ENCODE measurements at places on chromosomes 5 and 9.

DNA sequence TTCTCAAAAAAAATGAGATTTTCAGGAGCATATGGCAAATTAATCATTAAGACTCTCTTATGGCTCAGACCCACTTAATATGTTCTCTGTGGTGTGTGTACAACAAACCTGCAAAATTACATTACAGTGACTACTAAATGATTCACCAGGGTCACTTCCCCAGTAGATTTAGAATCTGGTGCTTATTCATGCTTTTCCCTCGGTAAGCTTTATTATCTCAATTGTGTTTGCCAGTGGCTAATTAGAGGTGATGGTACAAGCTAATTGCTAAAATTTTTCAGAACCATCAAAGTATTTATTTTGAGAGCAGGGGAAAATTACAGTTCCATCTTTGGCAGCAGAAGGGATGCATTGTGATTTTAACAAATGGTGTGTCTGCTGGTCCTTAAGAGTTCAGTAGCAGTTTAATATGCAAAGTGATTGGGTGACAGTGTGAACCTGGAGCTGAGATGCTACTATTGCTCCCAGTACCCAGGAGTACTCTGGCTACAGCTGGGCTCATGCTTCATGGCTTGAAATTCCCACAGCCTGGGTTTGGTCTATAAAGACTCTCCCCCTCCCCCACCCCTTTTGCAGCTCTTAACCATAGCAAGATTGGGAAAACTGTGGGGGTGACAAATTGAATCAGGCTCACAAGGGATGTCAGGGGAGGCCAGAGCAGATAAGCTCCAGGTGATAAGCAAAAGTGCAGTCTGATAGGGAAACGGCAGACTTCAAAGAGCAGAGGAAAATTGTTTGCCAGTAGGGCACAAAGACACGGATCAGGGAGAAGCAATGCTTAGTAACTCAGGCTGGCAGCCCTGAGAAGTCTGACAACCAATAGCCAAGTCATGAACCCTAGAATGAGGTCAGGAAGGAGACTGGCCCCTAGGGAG, 92.8 kb upstream of the RAD23B start:
- no peak for DNase-seq

DNA sequence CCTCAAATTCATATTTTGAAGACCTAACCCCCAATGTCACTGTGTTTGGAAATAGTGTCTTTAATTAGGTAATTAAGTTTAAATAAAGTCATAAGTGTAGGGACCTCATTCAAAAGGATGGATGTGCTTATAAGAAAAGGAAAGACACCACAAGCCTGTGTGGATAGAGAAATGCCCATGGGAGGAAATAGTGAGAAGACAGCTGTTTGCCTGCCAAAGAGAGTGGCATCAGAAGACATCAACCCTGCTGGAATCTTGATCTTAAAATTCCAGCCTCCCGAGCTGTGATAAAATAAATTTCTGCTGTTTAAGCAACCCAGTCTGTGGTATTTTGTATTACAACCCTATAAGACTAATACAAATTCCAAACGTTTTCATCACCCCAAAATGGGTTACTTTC, 1867.9 kb upstream of the NUDT12 start:
- no peak for DNase-seq

GRCh38 chr9:125513668-125514413, 193.2 kb downstream of the MAPKAP1 start:
- no peak for DNase-seq

DNA sequence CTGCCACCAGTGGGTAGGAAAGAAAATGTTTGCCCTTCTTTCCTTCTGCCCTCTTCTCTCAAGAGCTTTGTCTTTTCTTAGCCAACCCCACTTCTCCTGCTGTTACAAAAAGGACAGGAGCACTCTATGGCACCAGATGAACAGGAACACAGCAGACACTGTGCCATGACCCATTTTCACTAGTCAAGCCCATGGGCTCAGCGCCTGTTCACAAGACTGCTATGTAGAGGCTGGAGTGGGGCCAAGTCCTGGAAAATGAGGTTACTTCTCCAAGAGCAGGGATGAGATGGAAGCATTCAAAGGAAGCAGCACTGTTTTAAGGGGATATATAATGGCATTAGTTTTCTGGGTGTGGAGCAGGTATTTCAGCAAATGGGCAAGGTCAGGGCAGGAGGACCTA, 46.8 kb upstream of the GRAMD2B start:
- no peak for DNase-seq

DNA sequence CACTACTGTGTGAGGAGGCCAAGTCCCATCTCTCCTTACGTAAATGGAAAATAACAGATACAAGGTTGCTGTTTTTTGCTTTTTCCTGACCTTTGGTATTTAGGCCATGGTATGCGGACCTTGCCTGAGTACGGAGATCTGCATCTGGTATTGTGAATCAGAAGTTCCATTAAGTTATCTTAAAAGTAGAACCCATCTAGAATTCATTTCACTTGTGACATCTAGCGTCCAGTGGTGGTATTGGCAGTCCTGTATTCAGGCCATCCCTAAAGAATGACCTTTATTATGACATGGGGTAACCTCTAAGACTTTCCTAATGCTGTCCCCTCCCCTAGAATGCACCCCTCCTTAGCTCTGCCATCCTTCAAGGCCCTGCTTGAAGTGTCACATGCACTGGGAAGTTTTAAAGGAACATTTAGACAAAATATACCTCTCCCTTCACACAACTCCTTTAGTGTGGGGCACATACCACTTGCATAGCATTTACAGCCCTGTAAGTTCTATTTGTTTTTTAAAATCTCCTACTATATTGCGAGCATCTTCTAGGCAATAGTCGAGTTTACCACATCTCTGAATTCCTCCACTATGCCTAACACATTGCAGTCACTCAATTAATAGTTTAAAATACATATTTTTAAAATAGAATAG, 1.9 kb upstream of the SPDL1 start:
- peak; percentile 21 for DNase-seq

DNA sequence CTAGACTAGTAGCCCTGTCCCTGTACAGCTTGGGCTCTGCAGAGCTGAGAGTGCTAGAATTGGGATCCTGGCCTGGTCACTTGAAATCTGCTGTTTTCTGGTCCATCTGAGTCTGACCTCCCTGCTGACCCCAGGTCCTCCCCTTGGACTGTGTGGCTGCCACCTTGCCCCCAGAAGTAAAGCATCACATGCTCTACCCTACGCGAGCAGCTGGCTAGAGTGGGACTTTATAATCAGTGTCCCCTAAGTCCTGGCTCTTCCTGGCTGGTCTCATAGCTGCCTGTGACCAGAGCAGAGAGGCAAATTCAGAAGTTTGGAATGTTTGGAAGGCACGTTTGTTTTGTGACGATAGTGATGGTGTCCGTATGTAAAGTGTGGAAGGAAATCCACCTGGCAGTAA, 81.0 kb downstream of the ARHGEF28 start:
- no peak for DNase-seq

- no peak for DNase-seq
These were observed 54.2 kb downstream of the KIAA1958 start for GRCh38 chr9:112540800-112541199.

GRCh38 chr5:143870362-143870761, 58.4 kb downstream of the HMHB1 start:
- no peak for DNase-seq

DNA sequence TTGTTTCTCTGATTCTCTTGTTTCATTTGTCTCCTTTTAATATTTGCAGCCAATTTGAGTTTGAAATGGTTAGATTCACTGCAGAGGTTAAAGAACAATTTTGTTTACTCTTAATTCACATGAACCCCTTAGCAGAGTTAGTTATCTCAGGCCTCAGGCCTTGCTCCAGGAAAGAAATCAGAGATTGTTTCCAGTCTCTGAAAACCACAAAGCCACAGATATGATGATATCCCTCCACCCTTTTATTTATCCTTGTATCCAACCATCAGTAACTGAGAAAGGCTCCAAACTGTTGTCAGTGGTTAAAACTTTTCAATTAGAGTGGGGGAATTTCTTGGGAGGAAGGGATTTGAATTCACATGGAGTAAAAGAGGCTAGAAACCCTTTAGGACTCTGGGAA, 406.0 kb upstream of the DMAC1 start:
- no peak for DNase-seq

GRCh38 chr5:139091439-139092156, 106.6 kb downstream of the SIL1 start:
- no peak for DNase-seq

DNA sequence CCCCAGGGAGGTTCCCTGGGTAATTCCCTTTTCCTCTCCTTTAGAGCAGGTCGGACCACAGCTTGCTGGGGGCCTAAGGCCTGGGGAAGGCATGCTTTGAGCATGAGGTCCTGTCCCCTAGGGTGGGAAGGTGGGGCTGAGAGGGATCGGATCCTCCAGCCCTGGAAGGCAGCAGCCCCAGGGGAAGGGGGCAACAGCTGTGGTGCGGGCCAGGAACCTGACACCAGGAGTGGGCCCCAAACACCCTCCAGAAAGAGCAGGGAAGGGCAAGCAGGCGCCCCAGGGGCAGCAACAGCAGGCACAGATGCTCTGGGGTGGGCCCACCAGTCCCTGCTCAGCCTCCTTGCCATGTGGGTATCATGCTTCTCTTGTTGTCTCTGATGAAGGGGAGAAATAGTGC, 3.2 kb upstream of the CORO2A start:
- no peak for DNase-seq

GRCh38 chr9:72039532-72039931, 20.9 kb downstream of the C9orf57 start:
- no peak for DNase-seq

DNA sequence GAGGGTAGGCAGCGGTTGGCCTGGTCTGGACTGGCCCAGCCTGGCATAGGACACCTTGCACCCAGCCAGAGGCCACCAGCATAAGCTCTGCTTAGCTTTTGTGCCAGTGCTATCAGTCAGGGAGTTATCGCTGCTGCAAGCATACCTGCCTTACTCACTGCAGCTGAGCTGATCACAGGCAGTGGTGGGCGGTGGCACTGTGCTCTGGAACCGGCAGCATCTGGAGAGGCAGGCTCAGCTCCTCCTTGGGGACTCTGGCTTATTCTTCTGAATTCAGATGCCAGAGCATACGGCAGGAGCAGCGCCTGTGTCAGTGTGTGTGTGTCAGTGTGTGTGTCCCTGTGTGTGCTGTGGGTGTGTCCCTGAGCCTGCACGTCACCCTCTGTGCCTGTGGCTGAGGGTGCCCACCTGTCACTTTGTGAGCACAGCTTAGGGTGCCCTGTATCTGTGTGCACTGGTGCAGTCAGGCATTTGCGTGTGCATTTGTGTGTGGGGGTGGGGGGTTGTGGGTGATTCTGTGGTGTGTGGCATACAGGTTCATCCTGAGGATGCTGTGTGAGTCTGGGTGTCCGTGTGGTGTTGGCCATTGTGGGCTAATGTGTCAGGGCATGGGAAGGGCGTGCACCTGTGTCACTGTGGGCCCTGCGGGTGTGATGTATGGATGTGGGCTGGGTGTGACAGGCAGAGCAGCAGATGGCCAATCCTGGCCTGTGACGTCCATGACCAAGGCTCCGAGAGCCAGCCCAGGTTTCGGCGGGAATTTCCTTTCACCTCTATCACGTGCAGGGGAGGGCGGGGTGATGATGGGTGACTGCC, 23.5 kb downstream of the LMX1B start:
- no peak for DNase-seq

DNA sequence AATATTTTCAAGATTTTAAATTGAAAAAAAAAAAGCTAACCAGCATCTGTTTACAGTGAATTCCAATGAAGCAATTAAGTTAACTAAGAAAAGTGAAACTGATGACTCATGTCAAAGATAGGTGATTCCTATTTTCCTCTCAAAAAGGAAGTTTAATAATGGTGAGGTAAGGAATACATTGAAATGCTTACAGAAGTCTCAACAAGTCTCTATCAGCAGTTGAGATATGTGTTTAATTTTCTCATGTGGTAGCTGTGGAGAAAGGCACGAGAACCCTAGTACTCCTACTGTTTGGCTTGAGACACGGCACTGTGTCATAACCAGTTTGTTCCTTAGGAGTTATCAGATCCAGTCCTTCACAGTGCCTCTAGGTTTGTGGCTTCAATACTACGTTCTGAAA, 114.5 kb downstream of the SLC25A46 start:
- DNase-seq: no peak

GRCh38 chr5:78506261-78507024, 142.1 kb downstream of the LHFPL2 start:
- DNase-seq: no peak

- DNase-seq: no peak
These were observed 74.2 kb upstream of the ADCY2 start for GRCh38 chr5:7321724-7322123.

GRCh38 chr5:13985731-13986418, 41.4 kb upstream of the DNAH5 start:
- DNase-seq: no peak

DNA sequence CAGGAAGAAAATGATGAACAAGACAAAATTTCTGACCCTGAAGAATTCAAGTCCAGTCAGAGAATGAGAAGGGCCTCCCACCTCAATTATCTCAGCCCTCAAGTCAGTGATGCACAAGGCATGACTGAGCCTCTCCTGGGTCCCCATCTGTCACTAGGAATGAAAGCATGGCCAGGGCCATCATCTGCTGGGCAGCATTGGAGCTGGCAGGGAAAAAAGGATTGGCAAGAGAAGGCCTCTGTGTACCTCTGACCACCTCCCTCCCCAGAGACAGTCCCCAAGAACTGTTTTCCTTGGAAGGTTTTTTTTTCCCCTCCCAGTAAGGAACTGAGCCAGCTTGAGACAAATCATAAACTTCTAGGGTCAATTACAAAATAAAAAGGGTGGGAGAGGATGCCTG, 76.7 kb downstream of the KLHL3 start:
- no peak for DNase-seq

DNA sequence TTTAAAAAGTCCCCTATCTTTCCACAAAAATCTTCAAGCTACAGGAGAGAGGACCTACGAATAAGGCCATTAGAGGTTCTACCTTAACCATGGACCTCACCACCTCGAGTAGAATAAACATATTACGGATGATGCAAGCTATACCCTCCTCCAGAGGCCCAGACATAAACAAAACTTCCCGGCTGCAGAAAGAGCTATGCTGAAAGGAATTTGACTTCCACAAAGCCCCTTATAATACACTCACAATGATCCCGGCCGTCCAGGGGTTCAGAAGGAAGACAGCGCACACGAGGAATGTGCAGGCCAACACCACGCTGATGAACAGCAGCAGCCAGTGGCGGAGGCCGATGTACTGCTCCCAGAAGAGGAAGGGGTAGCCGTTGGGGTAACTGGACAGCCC, 59.0 kb downstream of the PTCH1 start:
- no peak for DNase-seq

- DNase-seq: no peak
These were observed 15.7 kb upstream of the C5orf34 start for GRCh38 chr5:43530648-43531047.

DNA sequence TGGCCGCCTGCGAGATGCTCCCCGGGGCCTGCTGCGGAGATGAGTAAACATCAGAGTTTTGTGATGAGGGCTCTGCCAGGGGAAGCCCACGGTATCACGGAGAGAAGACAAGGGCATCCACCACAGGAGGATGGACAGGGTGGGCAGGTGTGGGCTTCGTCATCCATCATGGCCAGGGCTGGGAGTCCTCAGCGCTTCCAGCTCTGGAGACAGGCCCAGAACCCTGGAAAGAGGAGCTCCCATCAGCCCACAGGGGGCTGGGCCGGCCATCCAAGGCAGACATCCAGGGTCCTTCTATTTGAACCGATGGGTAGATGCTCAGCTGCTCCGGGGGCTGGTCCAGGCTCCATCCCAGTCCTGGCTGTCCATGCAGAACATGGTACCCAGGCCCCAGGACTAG, 22.1 kb upstream of the FCN1 start:
- no peak for DNase-seq
